Activated CD4-positive, alpha-beta memory T cell treated with anti-CD3 and anti-CD28 coated beads, Interleukin-2, amount 10 ng/mL, durations not matched to agents 7 days and 5 days (primary cell): ENCODE measurements at places on chromosomes 11 and 22. TPM values are rescaled to one million over a fixed set of nuclear protein-coding genes. Genes with fewer than 3 reads are reported as not detected.

DNA sequence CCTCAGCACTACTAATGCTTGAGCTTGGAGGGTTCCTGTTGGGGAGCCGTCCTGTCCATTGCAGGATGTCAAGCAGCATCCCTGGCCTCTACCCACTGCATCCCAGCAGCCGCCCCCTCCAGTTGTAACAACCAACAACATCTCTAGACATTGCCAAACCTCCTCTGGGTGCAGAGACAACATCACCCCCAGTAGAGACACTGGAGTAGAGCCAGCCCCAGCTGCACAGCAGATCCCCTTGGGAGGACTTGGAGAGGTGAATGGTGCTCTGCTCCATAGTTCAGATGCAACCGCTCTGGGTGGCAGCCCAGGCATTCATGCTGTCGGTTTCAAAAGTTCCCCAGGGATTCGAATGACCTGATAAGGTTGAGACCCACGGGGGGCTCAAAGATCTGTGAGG lies 259.0 kb downstream of the MN1 start:
- no peak for DNase-seq

DNA sequence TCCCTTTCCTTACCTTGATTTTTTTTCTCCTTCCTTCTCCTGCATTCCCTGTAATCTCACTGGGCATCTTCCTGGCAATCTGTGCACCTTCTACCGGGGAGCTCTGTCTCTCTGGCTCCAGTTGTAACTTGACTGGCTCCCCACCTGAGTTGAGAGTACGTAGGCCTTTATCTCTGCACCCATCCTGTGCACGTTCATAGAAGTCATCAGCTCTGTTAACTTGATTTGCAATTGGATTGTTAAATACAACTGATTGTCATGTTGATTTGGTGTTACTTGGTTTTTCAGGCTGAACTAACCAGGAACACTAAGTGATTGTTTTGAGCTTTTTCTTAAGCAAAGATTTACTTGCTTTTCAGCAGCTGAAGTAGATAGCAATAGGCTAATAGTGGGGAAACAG lies 11.8 kb downstream of the SWAP70 start:
- DNase-seq: no peak

DNA sequence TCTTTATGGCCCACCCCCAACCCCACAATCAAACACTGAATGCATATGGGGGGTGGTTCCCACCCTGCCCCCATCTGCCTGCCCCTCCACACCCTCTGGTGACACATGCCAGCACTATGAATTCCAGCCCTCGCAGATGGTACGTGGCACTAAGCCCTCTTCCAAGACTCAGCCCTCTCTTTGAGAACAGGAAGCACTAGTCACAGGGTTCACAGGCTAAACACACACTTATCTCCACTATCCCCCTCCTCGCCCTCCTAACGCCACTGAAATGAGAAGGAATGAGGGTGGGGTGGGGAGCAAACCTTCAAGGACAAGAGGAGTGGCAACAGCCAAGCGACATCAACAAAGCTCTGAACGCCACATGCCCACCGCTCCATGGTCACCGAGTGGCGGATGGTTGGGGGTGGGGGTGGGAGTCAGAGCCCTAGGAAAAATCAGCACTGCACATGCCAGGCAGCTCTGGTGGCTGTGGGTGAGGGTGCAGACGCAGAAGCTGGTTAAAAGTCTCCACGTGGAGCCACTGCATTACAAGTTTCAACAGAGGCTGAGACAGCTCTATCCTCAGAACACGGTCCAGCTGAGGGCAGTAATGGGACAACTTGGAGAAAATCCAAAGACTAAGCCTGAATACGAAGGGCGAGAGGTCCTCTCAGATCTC lies 33.6 kb downstream of the TMEM184B start:
- DNase-seq: no peak

The HOATZ gene
- total RNA-seq: not detected
